Esophagus muscularis mucosa (tissue), 4 donors: ENCODE measurements at places on chromosomes 16 and 17.

DNA sequence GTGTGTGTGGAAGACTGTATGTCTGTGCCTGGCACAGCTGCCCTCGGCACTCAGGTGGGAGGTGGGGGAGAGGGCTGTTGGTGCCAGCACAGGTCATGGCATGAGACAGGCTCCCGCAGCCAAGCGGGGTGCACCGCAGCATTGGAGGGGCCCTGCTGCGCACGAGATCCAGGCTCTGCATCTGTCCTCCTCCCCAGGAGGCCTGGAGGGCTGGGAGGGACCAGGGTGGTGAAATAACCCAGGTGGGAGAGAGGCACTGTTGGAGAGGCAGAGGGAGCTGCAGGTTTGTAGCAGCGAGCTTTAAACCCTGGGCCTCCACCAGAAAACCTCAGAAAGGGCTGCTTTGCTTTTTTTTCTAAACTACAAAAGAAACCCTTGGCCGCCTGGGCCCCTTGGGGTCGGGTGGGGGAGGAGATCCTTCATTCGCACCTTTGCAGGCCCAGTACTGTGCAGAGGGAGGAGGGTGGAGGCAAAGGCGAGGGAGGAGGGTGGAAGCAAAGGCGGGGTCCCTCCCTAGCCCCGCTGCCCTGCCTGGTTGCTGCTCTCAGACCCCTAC lies 241.7 kb downstream of the SEC14L1 start:
- no peaks in the 10 kb centered on the region for H3K27me3 ChIP-seq
- H3K4me3 ChIP-seq = no peak overlapping the region
- H3K27ac ChIP-seq = peak overlapping the region; percentile 99
- DNase-seq = no peak
- H3K36me3 ChIP-seq = no peaks in the 10 kb centered on the region

DNA sequence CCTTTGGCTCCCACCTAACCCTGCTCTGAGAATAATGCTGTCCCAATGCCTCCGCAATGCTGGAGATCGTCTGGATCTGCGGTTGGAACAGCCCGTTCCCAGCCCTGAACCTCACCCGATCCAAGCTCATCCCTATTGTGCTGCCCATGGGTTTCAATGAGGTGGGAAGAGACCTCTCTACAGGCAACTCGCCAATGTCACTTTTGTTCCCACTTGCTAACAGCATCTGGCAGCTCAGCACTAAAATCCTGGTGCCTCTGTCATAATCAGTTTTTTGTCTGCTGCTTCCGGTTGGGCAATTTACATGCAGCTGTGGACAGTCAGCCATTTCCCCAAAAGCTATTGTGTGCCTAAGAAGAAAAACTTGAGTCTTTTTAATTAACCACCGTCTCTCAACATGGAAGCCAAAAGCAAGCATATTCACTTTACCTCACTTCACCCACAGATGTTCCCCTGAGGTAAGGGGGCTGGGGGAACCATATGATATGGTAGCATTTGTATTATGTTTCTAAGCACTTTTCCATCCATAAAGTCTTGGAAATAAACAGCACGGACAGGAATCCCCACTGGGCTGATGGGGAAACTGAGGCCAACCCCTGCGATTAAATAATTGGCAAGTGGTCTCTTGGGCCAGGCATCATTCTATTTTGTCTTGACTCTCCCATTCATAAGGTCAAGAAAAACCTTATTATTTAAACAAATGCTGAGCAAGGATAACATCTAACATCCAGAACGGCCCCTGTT lies 159.2 kb upstream of the CDH5 start:
- no peak overlapping the region for H3K4me3 ChIP-seq
- H3K4me1 ChIP-seq = no peaks in the 10 kb centered on the region
- H3K27ac ChIP-seq = no peak overlapping the region
- DNase-seq = peak; percentile 87
- no peaks in the 10 kb centered on the region for H3K36me3 ChIP-seq

DNA sequence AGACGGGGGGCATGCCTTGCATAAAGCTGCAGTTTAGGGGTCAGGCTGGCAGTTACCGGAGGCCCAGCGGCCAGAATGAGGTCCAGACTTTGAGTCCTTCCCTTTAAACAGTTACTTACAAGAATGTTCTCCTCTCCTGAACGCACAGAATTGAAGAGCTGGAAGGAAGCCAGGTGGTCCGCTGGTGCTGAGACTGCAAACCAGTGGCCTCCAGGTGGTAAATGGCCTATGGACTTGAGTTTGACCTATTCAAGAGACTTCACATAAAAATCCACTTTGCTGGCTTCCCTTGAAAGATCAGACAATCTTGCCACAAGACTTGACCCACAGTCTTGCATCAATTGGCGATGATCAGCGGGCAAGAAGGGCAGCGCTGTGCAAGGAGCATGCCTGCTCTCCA lies 14.7 kb upstream of the SEZ6 start:
- DNase-seq = no peak
- no peak overlapping the region for H3K4me3 ChIP-seq

GRCh38 chr16:67762385-67762784 lies 43.3 kb upstream of the GFOD2 start:
- DNase-seq = no peak
- no peaks in the 10 kb centered on the region for H3K4me1 ChIP-seq
- no peak overlapping the region for H3K4me3 ChIP-seq
- no peaks in the 10 kb centered on the region for H3K27me3 ChIP-seq
- H3K27ac ChIP-seq = no peak overlapping the region

- H3K4me1 ChIP-seq = peaks cover 56% of the 10 kb centered on the region
- H3K36me3 ChIP-seq = no peaks in the 10 kb centered on the region
- no peak overlapping the region for H3K4me3 ChIP-seq
- no peaks in the 10 kb centered on the region for H3K27me3 ChIP-seq
- DNase-seq = no peak
These were observed 201.7 kb downstream of the NPIPB11 start for GRCh38 chr16:29204806-29205135.

DNA sequence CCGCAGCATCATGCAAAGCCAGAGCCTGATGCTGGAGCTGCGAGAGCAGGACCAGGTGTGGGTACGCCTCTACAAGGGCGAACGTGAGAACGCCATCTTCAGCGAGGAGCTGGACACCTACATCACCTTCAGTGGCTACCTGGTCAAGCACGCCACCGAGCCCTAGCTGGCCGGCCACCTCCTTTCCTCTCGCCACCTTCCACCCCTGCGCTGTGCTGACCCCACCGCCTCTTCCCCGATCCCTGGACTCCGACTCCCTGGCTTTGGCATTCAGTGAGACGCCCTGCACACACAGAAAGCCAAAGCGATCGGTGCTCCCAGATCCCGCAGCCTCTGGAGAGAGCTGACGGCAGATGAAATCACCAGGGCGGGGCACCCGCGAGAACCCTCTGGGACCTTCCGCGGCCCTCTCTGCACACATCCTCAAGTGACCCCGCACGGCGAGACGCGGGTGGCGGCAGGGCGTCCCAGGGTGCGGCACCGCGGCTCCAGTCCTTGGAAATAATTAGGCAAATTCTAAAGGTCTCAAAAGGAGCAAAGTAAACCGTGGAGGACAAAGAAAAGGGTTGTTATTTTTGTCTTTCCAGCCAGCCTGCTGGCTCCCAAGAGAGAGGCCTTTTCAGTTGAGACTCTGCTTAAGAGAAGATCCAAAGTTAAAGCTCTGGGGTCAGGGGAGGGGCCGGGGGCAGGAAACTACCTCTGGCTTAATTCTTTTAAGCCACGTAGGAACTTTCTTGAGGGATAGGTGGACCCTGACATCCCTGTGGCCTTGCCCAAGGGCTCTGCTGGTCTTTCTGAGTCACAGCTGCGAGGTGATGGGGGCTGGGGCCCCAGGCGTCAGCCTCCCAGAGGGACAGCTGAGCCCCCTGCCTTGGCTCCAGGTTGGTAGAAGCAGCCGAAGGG lies 24.2 kb downstream of the C1QTNF1 start:
- H3K27me3 ChIP-seq = no peaks in the 10 kb centered on the region
- H3K36me3 ChIP-seq = peaks cover 21% of the 10 kb centered on the region
- no peak for DNase-seq
- no peak overlapping the region for H3K27ac ChIP-seq

- DNase-seq = no peak
- H3K4me1 ChIP-seq = peaks cover 49% of the 10 kb centered on the region
- H3K36me3 ChIP-seq = peaks cover 55% of the 10 kb centered on the region
- H3K27ac ChIP-seq = peak overlapping the region; percentile 22
- no peak overlapping the region for H3K4me3 ChIP-seq
- no peaks in the 10 kb centered on the region for H3K27me3 ChIP-seq
These were observed 32.7 kb downstream of the ARHGAP23 start for GRCh38 chr17:38460716-38461630.

DNA sequence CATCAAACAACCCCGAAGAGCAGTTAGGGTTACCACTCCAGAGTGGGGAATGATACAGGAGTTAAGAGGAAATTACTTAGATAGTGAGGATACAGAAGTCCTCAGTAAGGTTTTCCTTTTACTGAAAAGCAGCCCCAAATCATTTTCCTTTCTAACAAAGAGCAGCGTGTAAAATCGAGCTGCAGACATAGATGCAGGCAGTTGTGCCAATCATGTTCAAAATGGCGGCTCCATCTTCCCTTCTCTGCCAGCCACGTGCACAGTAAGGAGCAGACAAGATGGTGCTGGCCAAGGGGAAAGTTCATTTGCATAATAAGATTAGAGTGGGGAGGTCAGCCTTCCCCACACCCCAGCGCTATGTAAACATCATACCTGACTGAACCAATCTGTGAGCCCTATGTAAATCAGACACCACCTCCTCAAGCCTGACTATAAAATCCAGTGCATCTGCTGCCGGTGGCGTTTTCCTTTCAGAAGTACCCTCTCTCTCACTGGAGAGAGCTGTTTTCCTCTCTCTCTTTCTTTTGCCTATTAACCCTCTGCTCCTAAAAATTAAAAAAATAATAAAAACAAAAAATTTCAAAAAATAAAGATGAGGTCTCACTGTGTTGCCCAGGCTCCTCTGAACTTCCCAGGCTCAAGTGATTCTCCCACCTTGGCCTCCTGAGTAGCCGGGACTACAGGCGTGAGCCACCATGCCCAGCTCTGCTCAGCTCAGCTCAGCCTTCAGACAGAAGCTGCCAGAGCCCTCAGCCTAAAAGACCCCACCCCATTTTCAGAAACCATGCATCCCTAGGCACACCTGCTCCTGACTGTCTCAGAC lies 2.6 kb upstream of the SRL start:
- DNase-seq = no peak
- H3K4me1 ChIP-seq = peaks cover 8% of the 10 kb centered on the region
- H3K4me3 ChIP-seq = no peak overlapping the region

DNA sequence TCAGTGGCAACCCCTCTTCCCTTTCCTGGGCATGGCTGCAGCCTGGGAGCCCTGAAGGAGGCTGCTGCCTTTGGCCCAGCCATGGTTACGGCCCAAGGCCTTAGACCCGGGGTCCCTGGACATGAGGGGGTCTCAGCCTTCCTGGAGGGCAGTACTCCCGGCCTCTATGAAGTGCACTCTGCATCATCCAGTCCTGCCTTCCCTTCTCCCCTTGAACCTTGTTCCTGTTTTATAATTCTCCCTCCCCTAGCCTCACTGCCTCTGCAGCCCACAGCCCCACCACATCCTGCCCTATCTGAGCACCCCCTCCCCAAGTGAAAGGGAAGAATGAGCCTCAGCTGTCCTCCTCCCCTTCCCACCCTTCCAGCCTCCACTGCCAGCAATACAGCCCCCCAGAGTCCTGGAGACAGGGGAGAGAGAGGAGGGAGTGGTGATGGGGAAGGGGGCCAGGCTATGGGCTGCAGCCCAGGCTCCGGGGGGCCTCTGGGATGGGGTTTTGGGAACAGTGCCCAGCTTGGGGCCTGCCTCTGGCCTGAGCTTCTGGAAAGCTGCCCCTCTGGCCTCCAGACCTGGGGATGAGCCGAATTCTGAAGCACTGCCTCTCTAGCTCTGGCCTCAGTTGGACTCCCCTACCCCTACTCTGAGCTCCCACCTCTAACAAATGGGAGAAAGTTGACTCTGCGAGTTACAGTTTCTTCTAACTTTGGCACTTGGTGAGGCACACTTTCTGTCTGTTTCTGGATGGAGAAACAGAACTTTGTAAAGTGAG lies 7.6 kb downstream of the CCR7 start:
- peaks cover 74% of the 10 kb centered on the region for H3K4me1 ChIP-seq
- H3K4me3 ChIP-seq = no peak overlapping the region
- peak; percentile 81 for DNase-seq
- no peaks in the 10 kb centered on the region for H3K27me3 ChIP-seq
- peak overlapping the region; percentile 67 for H3K27ac ChIP-seq
- no peaks in the 10 kb centered on the region for H3K36me3 ChIP-seq
